ENCODE measurements at places on chromosomes 4 and X.

- peak; percentile 40 for DNase-seq
Measured at GRCh38 chr4:77203380-77204197, 46.6 kb downstream of the CCNG2 start.

- no peak for DNase-seq
Measured at GRCh38 chr4:18508786-18509185, 487.2 kb upstream of the LCORL start.

GRCh38 chr4:25351777-25352416 lies 25.2 kb upstream of the ANAPC4 start:
- no peak for DNase-seq

- no peak for DNase-seq
Measured at GRCh38 chr4:157045507-157046127, 30.3 kb upstream of the GLRB start.

- no peak for DNase-seq
Measured at GRCh38 chr4:109752525-109752924, 22.7 kb upstream of the PLA2G12A start.

- no peak for DNase-seq
Measured at GRCh38 chr4:189504220-189504619, 436.5 kb upstream of the FRG1 start.

- no peak for DNase-seq
Measured at GRCh38 chr4:8703857-8704495, 111.4 kb downstream of the CPZ start.

GRCh38 chr4:15402974-15403373 lies 24.9 kb upstream of the C1QTNF7 start:
- no peak for DNase-seq

DNA sequence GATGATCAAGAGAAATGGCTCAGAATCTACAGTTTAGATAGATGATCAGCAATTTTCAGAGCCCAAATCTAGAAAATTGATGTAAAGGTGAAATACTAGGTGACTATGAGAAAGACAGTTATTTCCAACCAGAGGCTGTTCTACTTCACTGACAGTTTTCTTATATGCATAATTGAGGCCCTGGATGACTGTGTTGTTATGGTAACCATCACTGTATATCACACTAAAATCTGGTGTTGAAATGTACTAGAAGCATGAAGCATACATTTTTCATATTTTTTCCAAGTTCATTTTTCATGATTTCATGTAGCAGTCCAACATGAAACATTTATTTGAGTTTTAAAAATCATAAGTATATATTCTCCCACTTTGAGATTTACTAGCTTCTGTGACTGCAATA lies 87.4 kb downstream of the ATXN3L start:
- no peak for DNase-seq

GRCh38 chrX:52608961-52609360 lies 45.7 kb downstream of the SSX7 start:
- DNase-seq = no peak

DNA sequence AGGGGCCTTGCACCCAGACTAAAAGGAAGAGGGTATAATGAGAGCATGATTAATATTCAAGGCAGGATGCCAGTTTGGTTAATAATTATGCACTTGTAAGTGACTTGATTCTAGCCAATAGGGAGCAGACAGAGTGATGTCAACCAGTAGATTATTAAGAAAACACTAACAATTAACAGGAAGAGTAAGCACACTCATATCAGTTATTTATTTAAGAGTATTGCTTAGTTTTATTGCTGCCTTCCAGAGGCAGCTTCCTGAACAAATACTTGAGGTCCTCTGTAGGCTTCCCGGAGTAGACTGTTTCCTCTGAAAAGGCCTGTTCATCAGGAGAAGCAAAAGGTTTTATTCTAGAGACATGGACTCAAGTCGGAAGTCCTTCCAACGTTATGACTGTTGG lies 129.1 kb upstream of the AFF2 start:
- DNase-seq = no peak

DNA sequence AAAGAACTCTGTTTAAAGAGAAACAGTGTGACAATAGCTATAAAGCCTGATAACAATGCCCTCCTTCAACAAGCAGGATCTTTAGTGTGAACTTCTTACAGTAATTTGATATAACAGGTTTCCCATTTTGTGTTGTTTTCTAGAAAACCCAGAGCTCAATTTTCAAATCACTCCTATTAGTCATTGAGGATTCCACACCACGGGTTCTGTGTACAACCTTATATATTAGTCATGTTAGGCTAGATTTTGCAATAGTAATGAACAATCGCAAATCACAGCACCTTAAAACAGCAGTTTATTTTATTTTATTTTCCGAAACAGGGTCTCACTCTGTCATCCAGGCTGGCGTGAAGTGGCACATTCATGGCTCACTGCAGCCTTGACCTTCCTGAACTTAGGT lies 1020.9 kb upstream of the INTU start:
- no peak for DNase-seq

DNA sequence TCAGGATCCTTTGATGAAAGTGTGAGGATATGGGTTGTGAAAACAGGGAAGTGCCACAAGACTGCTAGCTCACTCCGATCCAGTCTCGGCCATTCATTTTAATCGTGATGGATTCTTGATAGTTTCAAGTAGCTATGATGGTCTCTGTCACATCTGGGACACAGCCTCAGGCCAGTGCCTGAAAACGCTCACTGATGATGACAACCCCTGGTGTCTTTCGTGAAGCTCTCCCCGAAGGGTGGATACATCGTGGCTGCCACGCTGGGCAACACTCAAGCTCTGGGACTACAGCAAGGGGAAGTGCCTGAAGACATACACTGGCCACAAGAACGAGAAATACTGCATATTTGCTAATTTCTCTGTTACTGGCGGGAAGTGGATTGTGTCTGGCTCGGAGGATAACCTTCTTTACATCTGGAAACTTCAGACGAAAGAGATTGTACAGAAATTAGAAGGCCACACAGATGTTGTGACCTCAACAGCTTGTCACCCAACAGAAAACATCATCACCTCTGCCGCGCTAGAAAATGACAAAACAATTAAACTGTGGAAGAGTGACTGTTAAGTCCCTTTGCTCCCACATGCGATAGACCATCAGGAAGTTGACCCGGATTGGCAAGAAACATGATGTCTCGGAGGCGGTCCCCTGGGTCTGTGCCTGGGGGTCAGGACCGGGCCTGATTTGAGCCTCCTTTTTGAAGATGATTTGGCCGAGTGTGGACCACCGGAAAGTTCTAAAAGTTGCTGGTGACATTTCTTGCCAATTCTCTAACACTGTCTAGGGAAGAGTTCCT lies 22.2 kb downstream of the LIAS start:
- DNase-seq = no peak

GRCh38 chr4:169810325-169811323 lies 52.9 kb upstream of the HPF1 start:
- no peak for DNase-seq

- no peak for DNase-seq
Measured at GRCh38 chrX:115183980-115184379, 5.2 kb upstream of the RBMXL3 start.

GRCh38 chrX:115013705-115014104 lies 3.7 kb downstream of the IL13RA2 start:
- no peak for DNase-seq

DNA sequence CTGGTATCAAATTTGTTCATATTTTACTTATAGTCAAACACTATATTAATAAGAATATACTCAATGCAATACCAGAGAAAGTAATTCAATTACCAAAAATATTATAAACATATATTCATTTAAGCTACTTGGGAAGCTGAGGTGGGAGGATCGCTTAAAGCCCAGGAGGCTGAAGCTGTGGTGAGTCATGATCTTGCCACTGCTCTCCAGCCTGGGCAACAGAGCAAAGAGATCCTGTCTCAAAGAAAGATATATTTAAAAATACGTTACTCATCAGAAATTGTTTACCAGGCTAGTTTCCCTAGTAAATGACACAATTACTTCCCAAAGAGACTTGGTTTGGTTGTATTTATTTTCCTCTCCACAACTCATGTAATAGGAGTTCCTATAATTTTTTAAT lies 433.6 kb downstream of the GASK1B start:
- no peak for DNase-seq

GRCh38 chr4:71230271-71231128 lies 108.3 kb upstream of the SLC4A4 start:
- no peak for DNase-seq

Measured in activated CD8-positive, alpha-beta memory T cell treated with anti-CD3 and anti-CD28 coated beads for 4 hours (primary cell).